Renal cortical epithelial cell (primary cell): ENCODE measurements at places on chromosomes 7 and 10. TPM values are rescaled to one million over a fixed set of nuclear protein-coding genes. Genes with fewer than 3 reads are reported as not detected.

GRCh38 chr7:19242246-19242645, 97.0 kb upstream of the FERD3L start:
- no peak for DNase-seq

DNA sequence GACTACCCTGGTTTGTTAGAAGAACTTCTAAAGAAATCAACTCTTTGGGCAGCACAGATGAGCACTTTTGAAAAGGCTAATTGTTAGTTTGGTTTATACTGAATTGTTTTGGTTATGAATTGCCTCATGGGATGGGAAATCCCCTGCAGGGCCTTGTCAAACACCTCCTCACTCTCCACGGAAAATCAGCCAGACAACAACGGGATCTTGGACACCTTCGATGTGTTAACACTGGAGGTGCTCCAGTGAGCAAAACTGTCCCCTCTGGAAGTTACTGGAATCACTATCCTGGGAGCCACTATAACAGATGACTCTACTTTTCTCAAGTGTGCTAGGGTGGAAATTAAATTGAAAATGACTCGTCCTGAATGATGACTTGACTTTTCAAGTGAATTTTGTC, 38.7 kb downstream of the CDK6 start:
- peak; percentile 54 for DNase-seq

GRCh38 chr10:1657479-1657878, 79.8 kb downstream of the ADARB2 start:
- no peak for DNase-seq

DNA sequence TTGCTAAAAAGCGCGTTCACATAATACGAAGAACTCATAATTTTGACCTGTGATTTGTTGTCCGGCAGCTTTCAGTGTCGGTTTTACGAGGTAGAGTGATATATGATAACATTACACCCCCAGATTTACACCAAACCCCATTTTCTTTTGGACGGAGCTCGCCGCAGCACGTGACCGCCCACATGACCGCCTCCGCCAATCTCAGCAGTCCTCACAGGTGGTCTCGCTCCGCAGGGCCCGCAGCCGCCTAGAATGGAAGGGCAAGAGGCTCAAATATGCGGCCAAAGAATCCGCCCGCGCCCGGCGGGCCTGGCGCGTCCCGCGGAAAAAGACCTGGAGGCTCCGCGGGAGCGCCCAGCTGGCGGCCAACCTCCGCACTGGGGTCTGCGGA, at the start of gene HOXA7:
TSS of gene HOXA7 (minus strand) at position 168 of the 391 bp plus-strand sequence. CDS start at position 38, 130 bp downstream.
- no peak for DNase-seq

DNA sequence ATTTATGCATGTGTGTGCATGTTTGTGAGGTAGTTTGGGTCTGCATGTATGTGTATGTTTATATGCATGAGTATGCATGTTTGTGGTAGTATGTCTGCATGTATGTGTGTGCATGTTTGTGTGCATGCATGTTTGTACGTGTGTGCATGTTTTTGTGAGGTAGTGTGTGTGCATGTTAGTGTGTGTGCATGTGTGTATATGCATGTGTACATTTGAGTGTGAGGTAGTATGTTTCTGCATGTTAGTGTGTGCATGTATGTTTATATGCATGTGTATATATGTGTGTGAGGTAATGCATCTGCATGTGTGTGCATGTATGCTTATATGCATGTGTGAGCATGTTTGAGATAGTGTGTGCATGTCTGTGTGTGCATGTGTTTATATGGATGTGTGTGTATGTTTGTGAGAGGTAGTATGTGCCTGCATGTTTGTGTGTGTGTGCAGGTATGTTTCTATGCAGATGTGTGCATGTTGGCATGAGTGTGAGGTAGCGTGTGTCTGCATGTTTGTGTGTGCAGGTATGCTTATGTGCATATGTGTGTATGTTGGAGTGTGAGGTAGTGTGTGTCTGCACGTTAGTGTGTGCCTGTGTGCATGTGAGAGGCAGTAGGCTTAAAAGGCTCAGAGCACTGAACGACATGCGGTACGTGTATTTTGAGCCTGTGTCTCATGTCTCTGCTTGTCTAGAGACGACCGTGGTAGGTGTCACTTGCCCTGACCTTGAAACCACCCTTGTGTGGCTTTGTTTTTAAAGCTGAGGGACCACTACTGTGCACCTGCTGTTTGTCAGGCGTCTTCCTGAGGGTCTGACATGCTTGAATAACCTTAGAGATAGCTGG, 43.7 kb downstream of the PFKP start:
- no peak for DNase-seq

ASAH2 gene
- 0.17 and 1.2 TPM in 2 replicates for total RNA-seq

LRRC4 gene
- 0.15 and 1.0 TPM in 2 replicates for total RNA-seq

ZNF365 gene
- 6.7 and 8.2 TPM in 2 replicates for total RNA-seq

PAX4 gene
- not detected in 2 replicates for total RNA-seq
